ENCODE measurements at places on chromosomes 3 and 15.
A peak's percentile ranks its signal among the peaks of the same experiment; 100 is the strongest.

GRCh38 chr15:44300572-44300971, 12.1 kb downstream of the GOLM2 start:
- no peak for DNase-seq

DNA sequence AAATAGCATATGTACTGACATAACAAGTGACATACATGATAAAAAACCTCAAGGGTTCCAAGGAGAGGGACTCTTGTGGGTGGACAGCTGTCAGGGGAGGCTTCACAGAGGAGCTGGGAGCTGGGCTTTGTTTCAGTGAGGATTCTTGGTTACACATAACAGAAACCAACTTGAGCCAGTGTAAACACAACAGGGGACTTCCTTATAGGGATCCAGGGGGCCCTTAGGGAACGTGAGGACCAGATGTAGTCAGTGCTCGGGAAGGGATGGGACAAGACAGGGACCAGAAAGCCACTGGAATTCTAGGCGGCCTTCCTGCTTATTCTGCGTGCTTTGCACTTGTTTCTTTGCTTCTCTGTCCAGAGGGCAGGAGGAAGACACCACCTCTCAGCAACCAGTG, 34.9 kb downstream of the SNAPC5 start:
- no peak for DNase-seq

- no peak for DNase-seq
Measured at GRCh38 chr3:49900491-49901153, 3.1 kb downstream of the MST1R start.

DNA sequence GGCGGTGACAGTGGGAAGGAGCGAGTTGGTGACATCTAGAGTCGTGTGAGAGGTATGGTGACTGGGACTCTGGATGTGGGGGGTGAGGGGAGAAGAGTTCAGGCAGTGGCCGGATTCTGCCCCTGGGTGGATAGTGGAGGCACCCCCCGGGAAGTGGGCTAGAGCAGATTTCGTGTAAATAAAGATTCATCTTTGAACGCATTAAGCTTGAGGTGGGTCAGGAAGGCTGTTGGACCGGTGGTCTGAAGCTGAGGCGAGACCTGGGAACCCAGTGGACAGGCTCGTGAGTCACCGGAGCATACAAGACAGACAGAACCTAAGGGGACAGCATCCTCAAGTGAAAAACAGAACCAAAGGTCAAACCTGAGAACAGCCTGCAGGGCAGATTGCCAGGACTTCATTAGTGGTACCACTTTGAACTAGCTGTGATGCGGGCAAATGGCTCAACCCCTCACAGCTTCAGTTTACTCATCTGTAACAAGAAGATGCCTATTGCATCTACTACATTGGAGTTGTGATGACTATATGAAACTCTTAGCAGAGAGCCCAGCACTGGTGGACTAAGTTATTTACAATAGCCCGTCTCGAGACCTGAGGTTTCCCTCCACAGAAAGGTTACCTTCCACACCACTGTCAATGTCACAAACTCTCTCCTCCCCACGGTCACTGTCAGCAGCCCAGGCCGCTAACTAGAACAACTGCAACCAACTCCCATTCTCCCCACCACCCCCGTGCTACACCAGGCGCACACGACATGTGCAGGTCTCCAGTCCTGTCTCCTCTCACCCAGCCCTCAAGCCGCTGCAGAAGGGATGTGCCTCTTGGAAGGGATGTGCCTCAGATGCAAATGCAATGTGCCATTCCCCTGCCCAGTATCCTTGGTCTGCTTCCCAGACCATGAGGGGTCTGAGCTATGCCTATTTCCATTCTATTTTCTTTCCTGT, 901 bp upstream of the CLN6 start:
- peak; percentile 28 for DNase-seq

GRCh38 chr15:90225504-90226234, 8.1 kb downstream of the CIB1 start:
- DNase-seq = no peak

GRCh38 chr3:167740961-167741587, 5.6 kb downstream of the SERPINI1 start:
- peak; percentile 32 for DNase-seq

DNA sequence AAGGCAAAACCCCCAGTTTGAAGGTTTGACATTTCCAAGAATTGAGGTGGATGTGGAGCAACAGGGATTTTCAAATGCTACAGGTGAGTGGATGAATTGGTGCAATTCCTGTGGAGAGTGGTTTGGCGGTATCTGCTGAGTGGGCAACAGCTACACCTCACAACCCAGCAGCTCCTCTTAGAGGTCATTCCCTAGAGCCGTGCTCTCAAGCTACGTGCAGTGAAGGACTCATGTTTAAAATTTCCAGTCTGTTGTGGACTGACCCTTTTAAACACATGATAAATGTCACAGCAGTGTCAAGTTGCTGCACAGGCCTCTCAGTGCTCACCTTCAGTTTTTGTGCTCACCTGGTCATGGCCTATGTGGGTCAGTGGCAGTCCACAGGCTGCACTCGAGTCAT, 9.5 kb downstream of the C3orf20 start:
- no peak for DNase-seq

All from activated naive CD4-positive, alpha-beta T cell treated with anti-CD3 and anti-CD28 coated beads, Interleukin-2, amount 50 U/mL, for 16 hours (primary cell).